ENCODE measurements at places on chromosomes 5 and 9. TPM values are rescaled to one million over a fixed set of nuclear protein-coding genes. Genes with fewer than 3 reads are reported as not detected.

KCNV2 gene
- 0.10 TPM for polyA plus RNA-seq

RNF180 gene
- polyA plus RNA-seq, result 4.2 TPM

PCDHGA11 gene
- polyA plus RNA-seq, result 0.25 TPM

PCDHAC2 gene
- 0.50 TPM for polyA plus RNA-seq

IRX2 gene
- polyA plus RNA-seq, result not detected

MEIKIN gene
- polyA plus RNA-seq, result not detected

Measured in liver (tissue), 10 donors.